ENCODE measurements at places on chromosomes 12 and 14. TPM values are rescaled to one million over a fixed set of nuclear protein-coding genes. Genes with fewer than 3 reads are reported as not detected.
A peak's percentile ranks its signal among the peaks of the same experiment; 100 is the strongest.

- no peak for DNase-seq
These were observed 42.5 kb downstream of the DUSP6 start for GRCh38 chr12:89309815-89310214.

DNA sequence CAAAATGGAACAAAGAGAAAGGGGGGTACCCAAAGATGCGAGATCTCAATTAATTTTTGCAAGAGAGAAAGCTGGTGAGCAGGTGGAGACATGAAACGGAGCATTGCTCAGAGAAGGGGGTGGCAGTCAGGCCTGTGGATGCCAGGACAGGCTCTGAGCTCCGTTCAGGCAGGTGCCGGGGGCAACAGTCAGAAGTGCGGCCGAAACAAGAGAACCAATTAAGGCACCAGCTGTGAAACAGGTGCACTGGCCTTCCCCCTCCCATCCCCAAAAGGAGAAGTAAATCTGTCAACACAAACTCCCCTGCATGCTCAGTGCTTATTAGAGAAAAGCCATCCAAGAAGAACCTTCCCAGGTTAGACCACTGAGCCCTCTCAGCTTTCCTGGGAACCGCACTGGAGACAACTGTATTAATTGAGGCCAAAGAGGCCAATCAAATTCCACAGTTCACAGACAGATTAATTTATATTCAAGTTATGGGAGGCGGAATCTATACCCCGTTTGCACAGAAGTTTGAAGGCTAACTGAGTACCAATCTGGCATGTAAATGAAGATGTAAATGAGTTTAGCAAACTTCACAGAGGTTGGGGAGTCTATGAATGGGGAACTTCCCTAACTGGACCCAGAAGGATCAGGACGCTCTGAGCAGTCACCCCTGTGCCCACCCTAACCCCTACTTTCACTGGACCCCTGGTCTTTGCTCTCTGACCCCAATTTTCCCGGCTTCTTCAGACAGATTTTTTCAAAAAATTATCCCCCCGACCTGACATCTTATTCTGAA is 20.9 kb downstream of the OAS2 start:
- peak; percentile 98 for DNase-seq

- DNase-seq, result no peak
These were observed 45.4 kb upstream of the SRP54 start for GRCh38 chr14:34937442-34937841.

DNA sequence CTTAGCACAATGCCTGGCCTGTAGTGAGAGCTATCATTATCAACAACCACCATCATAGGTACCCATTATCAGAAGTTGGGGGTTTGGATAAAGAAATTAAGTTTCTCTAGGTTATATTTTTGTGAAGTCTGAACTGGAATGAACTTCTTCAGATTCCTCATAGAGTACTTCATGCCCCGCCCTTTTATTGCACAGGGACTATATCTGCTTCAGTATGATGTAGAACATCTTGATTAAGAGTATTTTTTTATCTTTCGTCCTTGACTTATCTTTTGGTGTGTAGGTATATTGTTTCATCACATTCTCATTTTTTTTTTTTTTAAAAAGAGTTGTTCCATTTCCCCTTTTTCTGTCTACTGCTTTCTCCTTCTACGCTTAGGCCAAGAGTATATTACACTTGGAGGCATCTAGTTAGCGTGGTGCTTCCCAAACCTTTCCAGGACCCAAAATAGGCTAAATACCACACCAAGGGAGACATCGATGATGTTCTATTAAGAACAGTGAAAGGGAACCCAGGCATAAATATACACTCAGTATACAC is 467.5 kb downstream of the ZFP36L1 start:
- DNase-seq, result no peak

ASCL1 gene
- total RNA-seq, result not detected

EFS gene
- not detected for total RNA-seq

DNA sequence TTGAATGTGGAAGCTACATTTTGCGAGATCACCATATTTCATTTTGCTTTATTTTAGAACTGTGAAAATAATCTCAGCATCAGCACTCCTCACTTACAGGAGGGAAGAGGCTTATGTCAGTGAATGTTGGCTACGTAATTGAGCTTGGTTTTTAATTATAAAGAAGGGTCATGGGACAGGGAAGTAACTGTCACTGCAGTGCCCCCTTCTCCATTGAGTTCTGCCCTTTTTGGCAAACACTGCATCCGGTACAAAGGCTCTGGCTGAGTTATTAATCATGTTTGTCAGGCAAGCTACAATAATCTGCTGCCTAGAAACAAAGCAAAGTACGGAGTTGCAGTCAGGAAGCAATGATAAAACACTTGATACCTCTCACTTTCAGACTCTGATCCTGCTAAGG is 546.7 kb downstream of the SNAPC1 start:
- no peak for DNase-seq

DNA sequence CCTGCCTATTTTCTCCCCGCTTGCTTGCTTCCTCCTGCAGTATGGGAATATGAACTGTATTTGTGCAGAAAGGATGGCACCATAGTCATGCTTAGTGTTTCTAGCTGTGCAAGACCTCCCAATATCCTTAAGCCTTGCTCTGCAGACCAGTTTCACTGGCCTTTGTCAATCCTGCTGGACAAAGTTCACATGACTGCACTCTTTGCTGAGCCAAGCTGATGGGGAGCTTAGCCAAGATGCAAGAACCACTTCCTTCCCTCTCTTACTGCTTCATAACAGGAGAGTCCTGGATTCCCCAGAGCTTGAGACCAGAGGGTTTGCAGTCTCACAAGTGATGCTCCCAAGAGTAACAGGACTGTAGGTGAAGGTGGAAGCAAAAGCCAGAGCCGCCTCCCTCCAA is 3.8 kb downstream of the ASIC1 start:
- no peak for DNase-seq

DNA sequence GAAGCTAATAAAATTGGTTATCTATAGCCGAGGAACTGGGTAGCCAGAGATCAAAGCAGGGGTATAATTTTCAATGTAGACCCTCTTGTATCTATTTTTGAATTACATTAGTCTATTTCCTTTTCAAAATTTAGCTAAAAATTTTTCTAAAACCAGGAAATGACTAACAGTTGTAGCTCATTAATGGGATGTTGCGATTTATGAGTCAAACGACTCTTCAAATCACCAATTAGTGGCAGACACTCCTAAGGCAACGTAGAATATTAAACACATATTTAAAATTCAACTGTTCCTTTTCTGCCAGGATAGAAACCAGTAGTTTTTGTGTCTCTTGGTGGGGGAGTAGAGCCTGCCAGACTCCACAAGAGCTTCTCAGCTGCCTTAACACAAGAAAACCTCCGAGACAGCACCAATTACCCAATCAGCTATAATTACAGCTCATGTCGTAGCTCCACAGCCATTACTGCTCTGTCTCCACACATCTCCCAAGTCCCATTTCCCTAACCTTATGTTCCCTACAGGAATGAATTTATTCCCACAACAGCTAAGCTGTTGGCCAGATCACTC is 26.9 kb downstream of the GCN1 start:
- DNase-seq, result peak; percentile 34

MANSC1 gene
- total RNA-seq, result not detected

DNA sequence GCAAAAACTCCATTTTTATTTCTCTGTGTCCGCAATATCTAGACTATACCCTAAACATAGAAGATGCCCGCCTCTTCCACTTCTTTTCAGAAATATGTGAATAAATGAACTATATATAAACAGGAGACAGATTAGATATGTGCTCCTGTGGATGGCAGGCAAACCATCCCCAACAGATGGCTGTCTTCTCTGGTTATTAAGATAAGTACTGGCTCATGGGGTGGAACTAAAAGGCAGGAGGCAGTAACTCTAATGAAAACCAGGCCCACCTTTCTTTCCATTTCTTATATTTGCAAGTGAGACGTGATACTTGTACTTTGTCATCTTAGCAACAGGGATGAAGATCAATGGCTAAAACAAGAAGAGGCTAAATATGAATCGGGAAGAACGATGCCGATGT is 20.2 kb downstream of the E2F7 start:
- no peak for DNase-seq

GRCh38 chr14:77158882-77159255 is 17.3 kb upstream of the ZDHHC22 start:
- no peak for DNase-seq

BCL2L14 gene
- total RNA-seq, result not detected

KLHL33 gene
- total RNA-seq, result 0.09 TPM

TAS2R42 gene
- total RNA-seq, result not detected

GRCh38 chr14:94584591-94585280 is 3.5 kb downstream of the SERPINA5 start:
- DNase-seq, result no peak

CMTM5 gene
- not detected for total RNA-seq

GTF2H3 gene
- total RNA-seq, result 51.5 TPM

DNA sequence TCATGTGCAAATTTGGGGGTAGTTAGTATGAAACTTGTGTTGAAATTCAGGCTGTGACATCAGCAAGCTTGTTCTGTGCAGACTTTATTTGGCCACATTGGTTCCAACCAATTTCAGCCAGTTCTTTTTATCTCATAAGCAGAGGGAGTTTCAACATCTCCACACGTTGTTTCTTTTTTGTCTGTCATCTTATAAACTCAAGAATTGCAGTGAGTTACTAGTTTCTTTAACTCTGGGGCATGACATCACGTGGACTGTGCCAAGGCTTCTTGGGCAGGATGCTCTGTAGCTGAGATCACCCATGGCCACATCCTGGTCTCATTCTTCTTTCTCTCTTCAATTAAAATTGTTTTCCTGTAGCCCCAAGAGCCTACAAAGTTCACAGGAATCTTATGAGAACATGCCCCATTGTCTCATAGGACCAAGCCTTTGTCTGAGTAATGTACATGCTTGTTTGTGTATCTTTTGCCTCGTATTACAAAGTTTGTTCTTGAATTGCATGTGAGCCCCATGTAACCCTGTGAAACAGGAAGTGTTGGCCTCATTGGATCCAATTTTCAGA is 982.0 kb upstream of the TMEM132C start:
- no peak for DNase-seq

GRCh38 chr14:55274146-55274545 is 2.9 kb downstream of the FBXO34 start:
- DNase-seq, result no peak

GPR137C gene
- 3.2 TPM for total RNA-seq

OR5AU1 gene
- total RNA-seq, result not detected
